MG63 (cell line): ENCODE measurements at places on chromosomes 13 and 19.

- DNase-seq: peak; percentile 84
Measured at GRCh38 chr19:16702123-16702522, 17.5 kb upstream of the NWD1 start.

DNA sequence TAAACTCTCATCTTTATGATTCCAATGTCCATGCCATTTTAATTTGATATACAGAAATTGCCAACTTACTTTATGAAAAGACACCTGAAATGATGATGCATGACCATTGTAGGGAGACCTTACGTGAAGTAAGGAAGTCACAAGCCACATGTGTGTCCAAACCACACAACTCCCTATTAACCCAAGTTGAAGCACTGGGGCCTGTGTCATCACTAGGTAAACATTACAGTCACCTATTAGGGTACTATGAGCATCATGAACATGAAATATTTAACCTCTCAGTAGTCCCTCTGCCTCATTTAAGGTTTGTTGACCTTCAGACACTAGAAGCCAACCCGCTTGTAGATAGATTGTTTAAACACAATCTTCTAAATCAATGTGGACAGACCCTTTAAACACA, 576.9 kb downstream of the IRS2 start:
- DNase-seq: no peak

DNA sequence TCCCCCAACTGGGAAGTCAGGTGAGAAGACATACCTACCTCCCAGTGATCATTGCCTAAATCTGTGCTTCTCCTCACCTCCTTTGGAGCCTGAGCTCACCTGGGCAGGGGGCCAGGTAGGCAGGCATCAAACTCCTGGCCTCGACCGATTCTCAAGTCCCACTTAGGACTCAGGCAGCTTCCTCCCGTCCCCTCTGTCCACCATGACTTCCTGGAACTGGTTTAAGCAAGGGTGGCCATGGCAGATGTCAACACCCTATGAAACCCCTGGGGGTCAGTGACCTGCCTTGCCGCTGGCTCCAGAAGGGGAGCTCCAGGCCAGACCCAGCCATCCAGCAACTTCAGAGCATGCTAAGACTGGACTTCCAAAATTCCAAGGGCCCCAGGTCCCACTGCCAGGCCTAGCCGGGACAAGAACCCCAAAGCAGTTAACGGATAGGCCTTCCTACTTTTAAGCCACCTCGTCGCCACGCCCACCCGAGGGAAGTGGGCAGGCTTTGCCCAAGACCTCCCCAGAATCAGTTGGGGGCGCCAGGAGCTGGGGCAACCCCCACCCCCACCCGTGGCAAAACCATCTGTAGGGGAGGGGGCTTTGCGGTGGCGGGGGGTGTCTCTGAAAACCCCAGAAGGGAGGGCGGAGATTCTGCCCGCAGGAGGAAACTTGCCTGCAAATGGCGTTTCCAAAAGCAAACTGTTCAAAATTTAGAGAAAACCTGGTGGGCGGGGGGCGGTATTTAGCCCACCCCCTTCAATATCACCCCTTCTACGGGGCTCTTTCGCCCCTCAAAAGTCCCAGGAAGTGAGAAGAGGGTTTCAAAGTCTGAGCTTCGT, 657 bp downstream of the PLIN3 start:
- peak; percentile 72 for DNase-seq

DNA sequence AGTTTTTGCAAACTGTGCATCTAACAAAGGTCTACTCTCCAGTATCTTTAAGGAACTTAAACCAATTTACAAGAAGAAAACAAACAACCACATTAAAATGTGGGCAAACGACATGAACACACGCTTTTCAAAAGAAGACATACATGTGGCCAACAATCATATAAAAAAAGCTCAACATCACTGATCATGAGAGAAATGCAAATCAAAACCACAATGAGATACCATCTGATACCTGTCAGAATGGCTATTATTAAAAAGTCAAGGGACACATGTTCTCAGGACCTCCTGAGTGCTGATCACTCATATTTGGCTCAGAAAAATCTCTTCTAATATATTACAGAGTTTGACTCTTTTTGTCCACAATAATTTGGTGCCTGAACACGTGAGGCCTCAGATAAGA, 14.2 kb upstream of the LILRB1 start:
- no peak for DNase-seq
